ENCODE measurements at places on chromosomes 6 and 20.

DNA sequence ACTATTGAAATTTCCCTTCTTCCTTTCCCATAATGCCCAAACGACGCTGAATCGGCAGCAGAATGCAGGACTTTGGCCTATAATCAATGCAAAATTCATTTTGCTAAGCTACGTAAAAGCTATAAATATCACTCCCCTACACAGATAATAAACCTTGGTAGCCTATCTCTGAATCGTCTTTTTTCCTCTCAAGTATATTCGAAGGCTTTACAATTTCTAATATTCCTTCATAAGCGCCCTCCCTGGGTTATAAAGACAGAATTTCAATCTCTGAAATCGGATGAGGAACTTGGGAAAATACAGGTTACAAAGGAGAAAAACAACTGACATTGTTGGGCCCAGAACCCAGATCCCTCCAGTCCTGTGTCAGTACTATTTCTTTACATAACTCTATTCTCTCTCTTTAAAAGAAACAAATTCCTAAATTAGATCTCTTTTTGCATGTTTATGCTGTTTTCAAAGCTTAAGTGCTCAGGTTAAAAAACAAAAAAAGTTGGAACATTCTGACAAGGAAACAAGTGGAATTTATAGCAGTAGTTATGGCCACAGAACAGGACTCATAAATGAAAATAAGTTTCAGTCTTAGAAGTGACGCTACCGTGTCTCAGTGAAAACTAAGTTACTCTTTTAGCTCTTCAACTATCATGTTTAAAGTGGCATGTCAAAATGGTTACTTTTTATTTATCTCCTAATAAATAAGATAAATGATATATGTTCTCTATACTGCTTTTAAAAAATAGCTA lies 84.5 kb downstream of the SESN1 start:
- no peak for DNase-seq

- no peak for DNase-seq
Measured at GRCh38 chr6:142489722-142490610, 188.2 kb downstream of the ADGRG6 start.

DNA sequence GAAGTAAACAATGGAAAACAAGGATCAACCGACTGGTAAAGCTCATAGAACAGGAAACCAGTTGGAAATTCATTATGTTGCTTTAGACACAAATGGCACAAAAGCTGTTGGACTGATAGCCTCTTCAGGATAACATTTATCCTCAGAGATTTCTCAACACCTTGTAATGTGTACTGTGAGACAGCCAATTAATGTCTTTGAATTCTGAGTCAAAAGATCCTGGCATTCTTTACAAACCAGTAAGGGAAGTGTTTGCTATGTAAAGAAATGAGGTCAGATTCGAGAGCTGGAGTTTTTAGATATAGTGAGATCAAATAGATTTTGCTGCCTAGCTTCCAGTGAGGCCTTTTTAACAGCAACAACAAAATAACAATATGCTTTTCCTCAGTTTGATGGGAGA lies 439.2 kb downstream of the C6orf118 start:
- DNase-seq = no peak

GRCh38 chr6:163717106-163717764 lies 302.7 kb downstream of the QKI start:
- DNase-seq = no peak

DNA sequence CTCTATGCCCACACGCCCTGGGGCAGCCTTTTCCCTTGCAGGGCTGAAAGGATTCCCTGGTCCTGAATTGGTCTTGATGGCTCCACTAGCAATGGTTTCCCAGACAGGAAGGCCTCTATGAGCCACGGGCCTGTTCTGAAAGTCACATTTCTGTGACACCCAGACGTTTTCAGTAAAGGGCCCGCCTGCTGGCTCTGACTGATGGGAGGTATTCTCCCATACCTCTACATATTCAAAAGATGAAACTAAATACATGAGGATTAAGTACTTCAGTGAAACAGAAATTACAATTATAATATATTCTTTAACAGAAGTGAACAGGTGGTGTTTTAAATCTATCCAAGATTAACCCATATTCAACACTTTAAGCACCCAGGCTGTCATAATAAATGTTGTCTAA lies 629.8 kb downstream of the CDH26 start:
- DNase-seq = no peak

DNA sequence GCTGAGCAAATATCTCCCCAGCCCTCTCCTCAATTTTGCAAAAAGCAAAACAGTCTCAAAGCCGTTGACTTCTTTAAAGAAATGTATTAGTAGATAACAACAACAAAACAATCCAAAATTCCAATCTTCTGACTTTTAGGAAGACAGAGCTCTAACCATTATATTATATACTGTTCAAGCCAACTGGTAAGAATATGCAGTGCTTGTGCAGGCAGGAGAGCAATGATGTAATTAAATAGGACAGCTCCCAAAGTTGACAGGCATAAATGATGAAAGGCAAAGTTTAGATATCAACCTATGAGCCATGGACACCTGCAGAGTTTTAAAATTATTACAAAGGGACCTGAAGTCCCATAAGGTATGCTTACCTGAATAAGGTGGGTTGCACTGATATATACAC lies 16.6 kb upstream of the CEP85L start:
- no peak for DNase-seq

GRCh38 chr6:24451581-24452388 lies 37.6 kb downstream of the GPLD1 start:
- no peak for DNase-seq

GRCh38 chr6:9841886-9842725 lies 572.8 kb downstream of the TFAP2A start:
- DNase-seq = no peak

DNA sequence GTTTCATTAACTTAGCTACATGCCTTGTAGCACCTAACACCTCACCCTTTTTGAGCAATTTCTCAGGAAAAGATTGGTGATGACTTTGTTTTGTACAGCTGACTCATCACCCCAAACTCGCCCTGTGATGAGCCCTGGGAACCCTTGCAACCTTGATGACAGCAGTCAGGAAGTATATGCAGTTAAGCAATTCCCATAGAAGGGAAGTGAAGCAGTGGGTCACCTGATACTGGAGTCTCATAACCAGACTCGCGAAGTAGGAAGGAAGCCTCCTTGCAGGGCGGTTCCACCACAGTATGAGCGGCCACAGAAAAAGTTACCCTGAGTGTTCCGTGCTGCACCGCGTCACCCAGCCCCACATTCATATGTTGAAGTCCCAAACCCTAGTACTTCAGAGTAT lies 82.0 kb upstream of the EDN1 start:
- DNase-seq = no peak

DNA sequence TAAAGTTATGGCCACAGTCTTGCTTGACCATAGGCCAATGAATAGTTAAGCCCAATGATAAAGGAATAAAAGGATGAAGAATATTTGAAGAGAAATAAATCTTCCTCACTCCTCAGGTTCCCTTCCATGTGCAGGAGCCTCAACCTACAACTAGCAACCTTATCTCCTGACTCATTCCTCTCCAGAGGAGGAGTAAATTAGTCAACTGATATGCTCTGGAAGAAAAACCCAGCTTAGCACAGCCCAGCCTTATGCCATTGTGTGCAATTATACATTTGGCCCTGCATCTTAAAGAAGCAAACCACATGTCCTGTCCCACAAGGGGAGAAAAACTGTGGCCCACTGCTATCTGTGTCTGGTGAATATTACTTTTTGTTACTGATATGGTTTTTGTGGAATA lies 82.1 kb downstream of the PHIP start:
- peak; percentile 18 for DNase-seq

DNA sequence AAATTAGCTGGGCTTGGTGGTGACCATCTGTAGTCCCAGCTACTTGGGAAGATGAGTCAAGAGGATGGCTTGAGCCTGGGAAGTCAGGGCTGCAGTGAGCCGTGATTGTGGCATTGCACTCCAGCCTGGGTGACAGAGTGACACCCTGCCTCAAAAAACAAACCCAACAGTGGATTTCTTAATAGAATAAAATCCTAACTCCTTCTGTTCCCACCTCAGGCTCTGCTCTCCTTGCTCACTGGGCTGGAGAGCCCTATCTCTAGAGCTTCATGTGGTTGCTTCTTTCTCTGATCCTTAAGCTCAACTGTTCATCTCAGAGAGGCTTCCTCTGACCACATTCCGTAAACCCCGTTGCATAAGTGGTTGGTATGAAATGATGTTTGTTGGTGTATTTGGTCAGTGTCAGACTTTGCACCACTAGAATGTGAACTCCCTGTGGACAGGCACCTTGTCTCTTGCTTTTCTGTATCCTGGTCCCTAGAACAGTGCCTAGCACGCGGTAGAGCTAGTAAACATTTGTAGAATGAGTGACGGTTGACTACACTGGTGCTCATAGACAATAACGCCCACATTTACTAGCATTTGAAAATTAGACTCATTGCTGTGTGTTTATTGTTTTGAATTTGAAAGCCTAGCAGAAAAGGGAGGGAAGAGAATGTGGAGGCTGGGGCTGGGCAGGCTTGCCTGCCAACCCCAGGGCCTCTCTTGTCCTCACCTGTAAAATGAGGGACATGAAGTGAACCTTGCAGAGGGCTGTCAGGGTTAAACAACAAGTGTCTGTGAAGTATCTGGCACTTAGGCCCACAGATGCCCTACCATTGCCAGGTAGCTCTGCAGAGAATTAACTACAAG lies 4.2 kb downstream of the MAPRE1 start:
- DNase-seq = no peak

- DNase-seq = no peak
Measured at GRCh38 chr6:111159633-111160032, 72.3 kb downstream of the SLC16A10 start.

DNA sequence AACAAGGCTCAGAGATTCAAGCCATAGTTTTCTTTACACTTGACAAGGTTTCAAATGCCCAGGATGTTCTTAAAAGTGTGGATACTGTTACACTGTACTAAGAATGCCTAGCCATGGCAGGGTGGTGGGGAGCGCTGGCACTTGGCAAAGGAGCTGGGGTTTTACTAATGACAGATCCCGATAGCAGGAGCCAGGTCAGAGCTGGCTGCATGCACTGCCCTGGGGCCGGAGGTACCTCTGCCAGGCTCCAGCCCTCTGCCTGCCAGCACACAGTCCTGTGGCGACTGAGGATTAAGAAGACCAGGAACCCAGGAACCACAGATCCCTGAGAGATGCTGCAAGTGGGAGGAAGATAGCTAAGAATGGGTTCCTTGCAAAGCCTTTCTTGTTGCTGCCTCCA lies 260.3 kb downstream of the ALDH8A1 start:
- no peak for DNase-seq

DNA sequence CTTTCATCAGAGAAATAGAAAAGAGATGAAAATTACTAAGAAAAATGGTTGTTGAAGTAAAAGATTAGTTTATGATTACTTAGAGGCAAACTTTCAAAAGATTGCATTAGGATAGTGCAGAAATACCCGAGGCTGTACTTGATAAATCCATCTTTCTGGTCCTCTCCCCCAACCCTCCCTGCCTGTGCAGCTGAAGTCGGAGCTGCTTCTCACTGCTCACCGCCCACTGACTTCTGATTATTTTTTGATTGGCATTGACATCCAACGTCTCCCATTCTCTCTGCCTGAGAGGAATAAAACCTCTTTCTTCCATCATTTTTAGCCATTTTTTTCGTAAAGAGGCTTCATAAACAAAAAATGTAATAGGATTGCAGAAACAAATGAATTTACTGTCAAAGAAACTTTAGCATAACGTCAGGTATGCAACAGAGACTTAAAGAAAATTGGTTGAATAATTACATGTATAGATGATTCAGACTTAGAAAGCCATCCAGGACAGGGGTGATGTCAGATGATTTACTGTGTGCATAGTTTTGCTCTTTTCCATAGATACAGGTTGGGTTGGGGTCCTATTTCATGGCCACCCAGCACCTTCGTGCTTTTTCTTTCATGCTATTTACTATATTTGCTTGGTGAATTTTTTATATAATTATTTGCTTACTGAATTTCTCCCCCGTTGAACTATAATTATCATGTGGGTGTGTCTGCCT lies 53.6 kb upstream of the EDN3 start:
- no peak for DNase-seq

DNA sequence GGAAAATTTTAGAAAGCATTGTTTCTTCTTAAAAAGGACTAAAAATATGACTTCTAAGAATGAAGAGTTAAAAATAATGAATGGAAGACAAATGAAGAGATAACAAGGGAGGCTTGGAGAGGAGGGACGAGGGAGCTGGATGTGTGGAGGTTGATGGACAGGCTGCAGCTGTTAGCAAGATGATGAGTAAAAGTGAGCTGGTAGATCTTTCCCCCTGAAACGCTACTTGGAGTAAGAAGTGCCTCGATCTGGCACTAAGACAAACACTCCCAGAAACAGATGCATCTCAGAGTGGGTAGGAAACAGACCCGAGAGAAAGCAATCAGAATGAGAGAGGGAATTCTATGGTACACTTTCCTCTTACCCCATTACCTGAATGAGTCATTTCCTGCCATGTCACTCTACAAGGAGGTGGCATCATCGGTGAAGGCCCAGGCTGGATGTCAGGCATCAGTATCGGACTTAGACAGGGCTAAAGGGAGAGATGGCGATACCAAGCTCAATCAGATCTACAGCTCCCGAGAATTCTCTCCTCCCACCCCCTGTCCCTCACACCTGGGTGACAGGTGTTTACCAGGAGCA lies 154.1 kb upstream of the BMP2 start:
- DNase-seq = no peak

DNA sequence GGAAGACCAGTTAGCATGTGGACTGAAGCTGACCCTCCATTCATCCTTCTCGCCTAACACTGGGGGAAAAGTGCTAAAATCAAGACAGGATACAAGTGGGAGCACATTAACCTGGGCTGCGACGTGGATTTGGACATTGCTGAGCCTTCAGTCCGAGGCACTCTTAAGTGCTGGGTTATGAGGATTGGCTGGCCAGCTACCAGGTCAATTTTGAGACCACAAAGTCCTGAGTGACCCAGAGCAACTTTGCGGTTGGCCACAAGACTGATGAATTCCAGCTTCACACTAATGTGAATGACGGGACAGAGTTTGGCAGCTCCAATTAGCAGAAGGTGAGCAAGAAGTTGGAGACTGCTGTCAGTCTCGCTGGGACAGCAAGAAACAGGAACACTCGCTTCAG lies 20.7 kb downstream of the FUCA2 start:
- DNase-seq = no peak

DNA sequence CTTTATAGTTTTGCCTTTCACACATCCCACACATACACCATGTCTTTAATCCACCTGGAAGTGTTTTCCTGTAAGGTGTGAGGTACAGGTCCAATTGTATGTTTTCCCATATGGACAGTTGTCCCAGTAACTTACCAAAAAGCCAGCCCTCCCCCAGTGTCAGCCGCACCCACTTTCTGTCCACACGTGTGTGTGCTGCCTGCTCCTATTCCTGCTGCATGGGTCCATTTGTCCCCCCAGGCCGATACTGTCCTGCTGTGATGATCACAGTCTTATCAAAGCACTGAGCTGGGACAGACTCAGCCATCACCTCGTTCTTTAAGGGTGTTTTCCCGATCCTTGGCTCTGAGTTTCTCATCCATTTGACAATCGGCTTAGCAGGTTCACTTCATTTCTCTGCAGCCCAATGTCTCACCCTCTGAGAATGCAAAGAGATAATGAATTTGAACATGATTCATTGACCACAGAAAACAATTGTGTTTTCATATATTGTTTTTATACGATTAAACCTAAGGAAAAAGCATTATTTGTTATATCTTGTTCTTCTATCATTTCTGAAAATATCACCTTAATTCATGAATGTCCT lies 9.6 kb downstream of the VSX1 start:
- DNase-seq = no peak
